CD4-positive, alpha-beta memory T cell (primary cell): ENCODE measurements at places on chromosomes 12 and 14.

DNA sequence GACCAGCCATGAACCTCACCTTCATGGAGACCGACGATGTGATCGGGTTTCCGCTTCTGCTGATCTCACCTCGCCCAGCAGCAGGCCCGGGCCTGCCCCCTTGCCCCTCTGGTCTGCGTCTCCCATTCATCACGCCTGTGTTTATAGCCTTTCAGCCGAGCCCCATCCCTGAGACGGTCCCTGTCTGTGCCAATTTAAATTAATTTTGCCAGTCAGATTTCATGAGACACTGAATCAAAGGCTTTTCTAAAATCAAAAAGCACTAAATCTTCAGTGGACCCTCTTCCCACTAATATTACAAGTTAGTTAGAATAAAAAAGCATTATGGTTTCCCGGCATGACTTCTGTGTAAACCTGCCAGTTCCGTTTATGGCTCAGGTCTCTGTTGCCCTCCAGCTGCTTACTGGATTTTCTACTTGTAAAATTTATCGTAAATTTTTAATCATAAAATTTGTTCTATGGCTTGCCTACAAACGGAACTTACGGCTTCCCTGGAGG lies 155.9 kb downstream of the ESRRB start:
- DNase-seq, result no peak

- DNase-seq, result no peak
Measured at GRCh38 chr14:22466491-22466890, 122.5 kb downstream of the DAD1 start.

- DNase-seq, result no peak
Measured at GRCh38 chr12:109343677-109344076, 4.0 kb upstream of the MYO1H start.

GRCh38 chr14:72739446-72740405 lies 154.2 kb downstream of the DPF3 start:
- DNase-seq, result no peak

- peak; percentile 46 for DNase-seq
Measured at GRCh38 chr12:101968770-101969169, 91.4 kb downstream of the DRAM1 start.

DNA sequence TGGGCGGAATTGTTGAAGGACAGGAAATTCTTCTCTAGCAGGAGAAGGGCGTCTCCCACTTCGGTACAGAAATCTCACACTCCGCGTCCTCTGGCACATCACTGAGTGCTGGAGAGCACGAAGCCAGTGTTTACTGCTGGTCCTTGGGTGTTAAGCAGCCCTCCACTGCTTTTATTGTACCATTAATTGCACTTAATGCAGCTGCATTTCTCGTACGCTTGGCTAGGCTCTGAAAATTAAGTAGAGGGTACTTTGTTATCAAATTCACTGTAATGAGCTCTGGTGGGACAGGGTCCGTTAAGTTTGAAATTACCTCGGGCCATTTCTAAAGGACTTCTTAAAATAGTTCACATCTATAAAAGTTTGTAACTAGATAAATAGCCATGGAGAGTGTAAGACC lies 411.2 kb downstream of the NPAS3 start:
- DNase-seq, result no peak

- DNase-seq, result no peak
Measured at GRCh38 chr12:128180166-128180565, 86.8 kb upstream of the TMEM132C start.

GRCh38 chr12:4412465-4412864 lies 33.0 kb upstream of the FGF23 start:
- DNase-seq, result no peak

- no peak for DNase-seq
Measured at GRCh38 chr12:110198386-110198785, 74.2 kb downstream of the IFT81 start.

DNA sequence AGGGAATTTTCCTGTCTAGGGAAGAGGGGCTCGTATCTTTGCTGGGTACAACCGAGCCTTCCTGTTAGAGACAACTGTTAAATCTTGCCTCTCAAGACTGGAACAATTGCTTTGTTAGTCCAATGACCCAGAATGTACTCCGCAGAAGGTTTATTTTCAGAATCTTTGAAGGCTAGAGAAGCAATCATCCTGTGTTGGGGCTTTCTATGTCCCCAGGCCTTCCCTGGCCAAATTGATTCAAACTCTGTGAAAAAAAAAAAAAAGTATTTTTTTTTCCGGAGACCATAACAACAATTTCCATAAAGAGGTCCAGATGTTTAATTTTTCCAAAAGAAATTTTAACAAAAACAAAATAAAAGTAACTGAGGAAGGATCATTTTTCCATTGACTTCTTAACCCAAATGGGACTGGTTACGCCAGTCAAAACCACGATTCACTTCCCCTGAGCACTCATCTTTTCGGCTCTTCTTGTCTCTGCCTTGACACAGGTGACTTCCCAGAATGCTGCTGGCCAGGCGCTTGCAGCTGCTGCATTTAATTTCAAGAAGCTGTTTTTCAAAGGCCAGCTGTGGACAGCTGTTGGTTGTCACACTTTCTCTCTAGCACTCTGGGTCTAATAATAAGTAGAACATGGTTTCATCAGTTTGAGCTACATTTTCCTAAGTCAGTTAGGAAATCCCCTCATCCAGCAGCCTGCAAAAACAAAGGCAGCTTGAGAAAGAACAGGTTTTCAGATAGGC lies 81.6 kb upstream of the MANSC4 start:
- no peak for DNase-seq

- no peak for DNase-seq
Measured at GRCh38 chr12:98939350-98939749, 294.3 kb downstream of the APAF1 start.

GRCh38 chr12:132430838-132431774 lies 58.8 kb upstream of the FBRSL1 start:
- DNase-seq, result no peak

GRCh38 chr12:6752167-6752920 lies 597 bp downstream of the MLF2 start:
- DNase-seq, result no peak

DNA sequence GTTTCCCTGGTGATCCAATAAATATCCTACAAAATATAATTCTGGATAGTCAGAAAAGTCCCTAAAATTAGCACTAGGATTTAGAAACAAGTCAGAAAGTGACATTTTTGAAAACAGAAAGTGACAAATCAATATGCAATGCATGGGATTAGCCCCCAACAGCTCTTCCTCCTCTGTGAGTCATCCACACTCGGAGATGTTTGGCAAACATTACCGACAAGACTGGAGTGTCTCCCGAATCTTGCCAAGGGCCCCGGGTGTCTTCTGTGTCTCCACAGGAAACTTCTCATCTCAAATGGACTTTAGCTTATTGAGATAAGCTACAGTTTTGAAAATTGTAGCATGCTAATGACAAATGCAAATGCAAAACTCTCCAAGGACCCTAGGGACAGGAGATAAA lies 398.9 kb upstream of the CCDC196 start:
- no peak for DNase-seq

GRCh38 chr12:58925111-58925611 lies 4.9 kb upstream of the LRIG3 start:
- no peak for DNase-seq

DNA sequence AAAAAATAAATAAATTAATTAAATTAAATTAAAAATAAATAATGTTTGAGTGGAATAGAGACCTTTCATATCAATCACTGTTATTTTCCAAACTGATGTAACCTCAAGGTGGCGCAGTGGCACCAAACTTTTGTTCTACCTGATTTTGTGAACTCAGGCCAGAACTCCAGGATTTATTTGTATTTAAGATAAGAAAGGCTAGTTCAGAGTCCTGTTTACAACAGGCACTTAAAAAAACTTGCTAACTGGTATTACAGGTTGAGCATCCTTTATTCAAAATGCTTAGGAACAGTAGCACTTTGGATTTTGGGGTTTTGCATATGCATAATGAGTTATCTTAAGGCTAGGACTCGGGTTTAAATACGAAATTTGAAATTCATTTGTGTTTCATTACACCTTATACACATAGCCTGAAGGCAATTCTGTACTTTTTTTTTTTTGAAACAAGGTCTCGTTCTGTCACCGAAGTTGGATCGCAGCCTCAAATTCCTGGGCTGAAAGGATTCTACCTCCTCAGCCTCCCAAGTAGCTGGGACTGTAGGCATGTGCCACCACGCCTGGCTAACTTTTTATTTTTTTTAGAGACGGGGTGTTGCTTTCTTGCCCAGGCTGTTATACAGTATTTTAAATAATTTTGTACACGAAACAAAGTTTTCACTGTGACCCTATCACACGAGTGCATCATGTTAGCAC lies 32.4 kb downstream of the YY1 start:
- no peak for DNase-seq

- DNase-seq, result no peak
Measured at GRCh38 chr14:59252772-59253500, 64.5 kb downstream of the DAAM1 start.

DNA sequence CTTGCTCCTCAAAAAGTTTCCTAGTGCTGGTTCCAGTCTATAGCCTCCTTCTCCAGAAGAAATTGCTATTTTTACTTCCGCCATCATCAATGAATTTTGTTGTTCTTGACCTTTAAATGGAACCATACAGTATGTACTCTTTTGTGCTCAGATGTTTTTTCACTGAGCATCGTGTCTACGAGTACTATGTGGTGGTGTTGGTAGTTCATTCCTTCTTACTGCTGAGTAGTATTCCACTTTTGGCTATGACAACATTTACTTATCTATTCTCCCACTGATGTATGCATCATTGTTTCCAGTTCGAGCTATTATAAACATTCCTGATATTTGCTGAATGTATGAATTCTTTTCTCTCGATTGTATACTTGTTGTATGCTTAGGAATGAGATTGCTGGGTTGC lies 28.6 kb downstream of the SLC2A14 start:
- no peak for DNase-seq

DNA sequence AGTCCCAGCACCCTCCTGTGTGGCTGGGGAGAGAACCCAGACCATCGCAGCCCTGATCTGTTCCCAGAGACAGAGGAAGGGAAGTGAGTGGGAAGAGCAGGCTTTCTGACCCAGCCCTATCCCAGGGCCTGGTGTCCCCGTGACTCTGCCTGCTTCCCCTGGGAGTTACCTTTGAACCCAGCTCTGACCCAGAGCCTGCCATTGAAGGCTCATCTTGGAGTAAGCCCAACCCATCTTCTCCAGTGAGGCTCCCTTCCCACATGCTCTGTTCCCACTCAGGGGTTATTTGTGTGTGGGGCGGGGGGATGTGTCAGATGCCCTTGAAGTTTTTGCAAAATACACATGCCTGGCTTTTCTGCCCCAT lies 6.0 kb downstream of the TMEM63C start:
- no peak for DNase-seq

- DNase-seq, result no peak
Measured at GRCh38 chr12:63163541-63163940, 12.5 kb upstream of the AVPR1A start.

GRCh38 chr12:115144425-115144824 lies 460.4 kb upstream of the TBX3 start:
- no peak for DNase-seq

- no peak for DNase-seq
Measured at GRCh38 chr14:23538050-23538718, 13.4 kb downstream of the ZFHX2 start.

GRCh38 chr14:64092940-64093339 lies 201.2 kb downstream of the ESR2 start:
- DNase-seq, result no peak

GRCh38 chr12:38163442-38163801 lies 153.2 kb upstream of the ALG10B start:
- no peak for DNase-seq

GRCh38 chr14:73944432-73945158 lies 5.3 kb downstream of the FAM161B start:
- no peak for DNase-seq

DNA sequence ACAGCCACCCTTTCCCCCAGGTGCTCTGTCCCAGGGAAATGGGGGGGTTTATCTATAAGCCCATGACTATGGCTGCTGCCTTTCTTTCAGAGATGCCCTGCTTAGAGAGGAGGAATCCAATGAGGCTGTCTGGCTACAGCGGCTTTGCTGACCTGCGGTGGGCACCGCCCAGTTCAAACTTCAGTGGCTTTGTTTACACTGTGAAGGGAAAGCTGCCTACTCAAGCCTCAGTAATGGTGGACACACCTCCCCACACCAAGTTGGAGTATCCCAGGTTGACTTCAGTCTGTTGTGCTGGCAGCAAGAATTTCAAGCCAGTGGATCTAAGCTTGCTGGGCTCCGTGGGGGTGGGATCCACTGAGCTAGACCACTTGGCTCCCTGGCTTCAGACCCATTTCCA lies 869.2 kb downstream of the SLC6A15 start:
- DNase-seq, result no peak

- no peak for DNase-seq
Measured at GRCh38 chr12:107026806-107027635, 40.1 kb upstream of the MTERF2 start.

- no peak for DNase-seq
Measured at GRCh38 chr12:4849115-4849541, 60.6 kb upstream of the KCNA1 start.

- no peak for DNase-seq
Measured at GRCh38 chr12:122421187-122421820, 1.2 kb downstream of the CLIP1 start.

- no peak for DNase-seq
Measured at GRCh38 chr12:117882181-117882580, 86.6 kb downstream of the KSR2 start.

- DNase-seq, result no peak
Measured at GRCh38 chr12:6340745-6341416, 995 bp downstream of the TNFRSF1A start.

DNA sequence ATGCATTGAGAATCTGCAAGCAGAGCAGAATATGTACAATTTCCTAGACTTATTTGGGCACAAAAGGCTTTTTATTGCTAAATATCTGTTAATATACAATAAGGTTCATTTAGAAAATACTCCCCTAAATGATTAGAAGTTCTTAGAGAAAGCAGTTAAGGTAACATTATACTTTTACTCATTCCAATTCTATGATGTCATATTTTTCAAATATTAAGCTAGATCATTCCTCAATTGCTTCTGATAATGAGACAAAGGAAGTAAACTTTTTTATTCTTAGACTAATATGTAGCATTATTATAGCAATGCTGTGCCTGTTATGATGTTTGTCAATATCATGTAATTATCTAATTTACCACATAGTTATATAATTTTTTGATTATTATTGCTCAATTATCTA lies 447.0 kb downstream of the SLC16A7 start:
- DNase-seq, result no peak

- no peak for DNase-seq
Measured at GRCh38 chr14:36521598-36522345, 1.7 kb upstream of the NKX2-1 start.

- peak; percentile 60 for DNase-seq
Measured at GRCh38 chr14:49865431-49865859, 12.9 kb upstream of the NEMF start.

GRCh38 chr12:77160931-77161330 lies 95.6 kb upstream of the E2F7 start:
- DNase-seq, result no peak

GRCh38 chr14:46381674-46382073 lies 269.9 kb downstream of the RPL10L start:
- no peak for DNase-seq

GRCh38 chr12:7959278-7959677 lies 23.3 kb upstream of the SLC2A3 start:
- no peak for DNase-seq

DNA sequence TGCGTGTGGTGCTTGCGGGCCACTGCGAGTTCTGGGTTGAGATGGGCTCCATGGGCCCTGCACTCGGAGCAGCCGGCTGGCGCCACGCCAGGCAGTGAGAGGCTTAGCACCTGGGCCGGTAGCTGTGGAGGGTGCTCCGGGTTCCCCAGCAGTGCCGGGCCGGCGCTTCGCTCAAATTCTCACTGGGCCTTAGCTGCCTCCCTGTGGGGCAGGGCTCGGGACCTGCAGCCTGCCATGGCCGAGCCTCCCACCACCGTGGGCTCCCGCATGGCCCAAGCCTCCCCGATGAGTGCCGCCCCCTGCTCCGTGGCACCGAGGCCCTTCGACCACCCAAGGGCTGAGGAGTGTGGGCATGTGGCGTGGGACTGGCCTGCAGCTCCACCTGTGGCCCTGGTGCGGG lies 375.7 kb downstream of the NELL2 start:
- no peak for DNase-seq
